ENCODE measurements at places on chromosomes 1 and 21.
A peak's percentile ranks its signal among the peaks of the same experiment; 100 is the strongest.

DNA sequence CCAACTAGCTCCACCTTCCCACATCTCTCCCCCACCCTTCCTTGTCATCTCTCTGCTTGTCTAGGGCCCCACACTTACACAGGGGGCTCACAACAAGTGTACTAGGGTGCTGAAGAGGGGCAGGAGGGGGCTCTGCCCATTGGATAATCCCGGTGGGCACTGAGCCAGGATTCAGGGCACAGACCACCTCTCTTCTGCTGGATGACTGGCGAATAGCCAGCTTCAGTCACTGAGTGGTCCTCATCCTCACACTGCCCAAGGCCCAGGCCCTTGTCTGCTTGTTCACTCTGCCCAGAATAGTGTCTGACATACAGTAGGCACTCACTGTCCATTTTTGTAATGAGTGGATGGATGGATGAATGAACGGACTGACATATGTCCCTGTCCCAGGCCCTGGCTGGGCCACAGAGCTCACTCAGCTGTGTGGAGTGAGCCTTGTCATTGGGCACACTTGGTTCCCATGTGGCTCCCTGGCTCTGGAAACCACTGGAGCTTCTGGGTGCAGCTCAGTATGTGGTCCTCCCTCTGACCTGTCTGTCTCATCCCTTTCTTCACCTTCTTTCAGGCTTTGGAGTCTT is 36.6 kb downstream of the FOXO6 start:
- DNase-seq, result no peak

- DNase-seq, result no peak
Observed at GRCh38 chr1:115199416-115200132, 110.3 kb upstream of the TSPAN2 start.

GRCh38 chr1:20491866-20492265 is 5.9 kb upstream of the CAMK2N1 start:
- no peak for DNase-seq

GRCh38 chr1:28437924-28438699 is 67.7 kb upstream of the RCC1 start:
- DNase-seq, result peak; percentile 7

GRCh38 chr1:203609979-203610493 is 16.6 kb upstream of the ATP2B4 start:
- DNase-seq, result no peak

DNA sequence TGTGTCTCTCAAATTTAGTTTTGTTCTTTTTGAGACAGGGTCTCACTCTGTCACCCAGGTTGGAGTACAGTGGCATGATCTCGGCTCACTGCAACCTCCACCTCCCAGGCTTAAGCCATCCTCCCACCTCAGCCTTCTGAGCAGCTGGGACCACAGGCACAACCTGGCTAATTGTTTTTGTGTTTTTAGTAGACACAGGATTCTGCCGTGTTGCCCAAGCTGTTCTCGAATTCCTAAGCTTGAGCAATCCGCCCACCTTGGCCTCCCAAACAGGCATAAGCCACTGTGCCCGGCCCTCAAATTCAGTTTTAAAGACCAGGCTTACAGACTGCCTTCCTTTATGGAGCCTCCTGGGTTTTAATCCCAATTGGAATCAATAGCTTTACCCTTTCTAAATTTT is 83.7 kb upstream of the SELENON start:
- DNase-seq, result no peak

- no peak for DNase-seq
Observed at GRCh38 chr1:13432251-13432650, 22.0 kb downstream of the PRAMEF20 start.
